ENCODE measurements at places on chromosomes 12 and 14. TPM values are rescaled to one million over a fixed set of nuclear protein-coding genes. Genes with fewer than 3 reads are reported as not detected.

Gene KLRC2
- total RNA-seq: not detected

Gene SERPINA6
- total RNA-seq: not detected

Gene GYS2
- total RNA-seq: not detected

Gene PMEL
- total RNA-seq: 2.9 TPM

Gene STX2
- 52.0 TPM for total RNA-seq

Gene SOCS2
- 72.0 TPM for total RNA-seq

Gene CLEC4C
- total RNA-seq: not detected

Gene MDGA2
- not detected for total RNA-seq

Gene MSI1
- not detected for total RNA-seq

Gene RNASE1
- total RNA-seq: not detected

Gene ERP27
- total RNA-seq: not detected

Gene NUP107
- total RNA-seq: 33.6 TPM

Gene TPH2
- not detected for total RNA-seq

Gene PLCZ1
- total RNA-seq: not detected

Gene ACVRL1
- total RNA-seq: 78.0 TPM

Gene OLR1
- total RNA-seq: 0.24 TPM

Gene ITGA7
- 4.4 TPM for total RNA-seq

Gene BICDL1
- not detected for total RNA-seq

Gene GPD1
- under 0.01 TPM for total RNA-seq

Gene SLC17A8
- not detected for total RNA-seq

Gene ANHX
- not detected for total RNA-seq

Gene CRADD
- total RNA-seq: 12.7 TPM

Gene OR4K15
- total RNA-seq: not detected

Gene CD4
- total RNA-seq: 3.2 TPM

Gene AGAP2
- 0.73 TPM for total RNA-seq

Gene PIGH
- total RNA-seq: 14.8 TPM

Gene BHLHE41
- 9.4 TPM for total RNA-seq

Gene TBC1D30
- total RNA-seq: 0.32 TPM

Gene NANOG
- total RNA-seq: not detected

Gene HOXC12
- not detected for total RNA-seq

Gene FGF23
- total RNA-seq: not detected

Data from hair follicle dermal papilla cell (primary cell).